Activated T-cell treated with anti-CD3 and anti-CD28 coated beads for 4 hours (primary cell): ENCODE measurements at places on chromosomes 2 and 18.

GRCh38 chr2:177147093-177147694 lies 65.4 kb upstream of the HNRNPA3 start:
- no peak for DNase-seq

DNA sequence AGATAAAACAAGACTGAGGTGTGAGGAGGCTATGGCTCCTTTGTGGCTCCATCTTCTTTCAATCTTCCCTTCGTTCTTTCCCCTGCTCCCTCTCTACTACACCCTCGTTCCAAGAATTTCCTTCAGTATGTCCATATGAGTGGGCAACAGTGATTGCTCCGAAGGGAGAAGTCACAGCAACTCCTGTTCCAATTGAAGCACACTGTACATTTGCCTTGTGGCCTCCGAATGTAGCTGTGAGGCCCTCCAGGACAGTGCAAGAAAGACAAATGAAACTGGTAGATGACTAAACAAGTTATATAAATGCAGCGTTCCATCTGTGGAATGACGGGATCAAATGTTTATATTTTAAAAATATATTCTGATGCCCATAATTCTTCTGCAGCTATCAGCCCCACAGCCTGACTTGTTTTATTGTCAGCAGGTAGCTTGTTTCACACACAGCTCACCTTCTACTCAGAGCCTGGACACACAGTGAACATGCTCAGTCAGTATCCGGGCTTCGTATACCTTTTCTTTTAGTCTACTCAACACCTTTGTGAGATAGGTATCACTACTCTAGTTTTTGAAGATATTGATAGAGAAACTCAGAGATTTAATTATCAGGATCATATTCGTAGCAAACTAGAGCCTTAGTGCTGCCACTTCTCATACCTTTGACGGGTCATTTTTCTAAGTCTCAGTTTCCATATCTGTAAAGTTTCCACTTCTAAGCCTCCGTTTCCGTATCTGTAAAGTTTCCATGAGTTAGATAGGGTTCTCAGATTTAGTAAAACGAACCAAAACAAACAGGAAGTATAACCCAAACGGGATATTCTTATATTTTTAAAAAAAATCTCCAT lies 216.7 kb upstream of the STON1 start:
- no peak for DNase-seq

- DNase-seq: no peak
Measured at GRCh38 chr2:33426666-33427231, 49.7 kb upstream of the RASGRP3 start.

DNA sequence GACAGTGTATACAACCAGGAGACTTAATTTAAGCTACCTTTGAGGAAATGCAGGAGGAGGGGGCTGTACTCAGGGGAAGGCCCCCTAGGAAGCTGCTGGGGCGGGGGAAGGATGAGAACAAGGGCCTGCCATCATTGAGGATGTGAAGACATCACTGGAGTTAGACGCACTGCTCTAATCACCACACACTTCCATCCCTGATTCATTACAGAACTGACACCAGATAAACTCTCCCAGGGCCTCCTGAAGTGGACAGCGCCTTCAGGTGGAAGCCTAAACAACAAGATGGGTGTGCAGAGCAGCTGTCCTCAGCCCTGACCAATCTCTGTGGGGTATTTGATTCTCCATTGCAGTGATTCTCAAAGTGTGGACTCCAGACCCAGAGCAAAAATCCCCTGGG lies 30.6 kb upstream of the SLC35G4 start:
- no peak for DNase-seq

GRCh38 chr2:61471905-61472805 lies 1.3 kb upstream of the USP34 start:
- no peak for DNase-seq

GRCh38 chr2:105442056-105442455 lies 43.2 kb upstream of the FHL2 start:
- no peak for DNase-seq

- DNase-seq: no peak
Measured at GRCh38 chr2:85438201-85439024, 19.9 kb downstream of the SH2D6 start.

GRCh38 chr2:224114428-224114827 lies 75.3 kb upstream of the SERPINE2 start:
- DNase-seq: no peak

GRCh38 chr2:143688815-143689214 lies 559.6 kb downstream of the ARHGAP15 start:
- DNase-seq: no peak

- no peak for DNase-seq
Measured at GRCh38 chr18:50405582-50406271, 30.9 kb downstream of the SKA1 start.

DNA sequence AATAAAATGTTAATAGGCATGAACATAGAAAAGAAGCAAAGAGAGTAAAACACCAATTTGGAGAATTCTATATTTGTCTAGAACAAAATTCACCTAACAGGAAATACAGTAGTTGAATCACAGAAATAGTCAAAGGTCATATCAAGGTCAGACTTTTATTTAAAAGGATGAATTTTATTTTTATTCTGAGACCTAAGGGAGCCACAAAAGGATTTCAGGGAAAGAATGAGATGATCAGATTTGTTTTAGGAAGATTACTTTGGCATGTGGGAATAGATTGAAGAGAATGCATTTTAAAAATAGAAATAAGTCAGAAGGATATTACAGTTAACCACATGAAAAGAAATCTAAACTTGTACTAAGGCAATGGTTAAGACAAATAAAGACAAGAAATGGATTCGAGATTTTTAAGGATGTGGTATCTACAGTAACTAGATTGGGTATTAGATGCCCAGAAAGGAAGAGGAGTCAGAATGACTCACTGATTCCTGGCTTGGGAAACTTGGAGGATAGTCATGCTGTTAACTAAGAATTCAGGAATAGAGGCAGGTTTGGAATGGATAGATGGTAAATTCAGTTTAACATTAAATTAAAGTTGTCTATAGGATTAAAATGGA lies 56.0 kb downstream of the METTL4 start:
- DNase-seq: no peak

GRCh38 chr2:231597627-231598026 lies 5.0 kb downstream of the TEX44 start:
- DNase-seq: no peak

DNA sequence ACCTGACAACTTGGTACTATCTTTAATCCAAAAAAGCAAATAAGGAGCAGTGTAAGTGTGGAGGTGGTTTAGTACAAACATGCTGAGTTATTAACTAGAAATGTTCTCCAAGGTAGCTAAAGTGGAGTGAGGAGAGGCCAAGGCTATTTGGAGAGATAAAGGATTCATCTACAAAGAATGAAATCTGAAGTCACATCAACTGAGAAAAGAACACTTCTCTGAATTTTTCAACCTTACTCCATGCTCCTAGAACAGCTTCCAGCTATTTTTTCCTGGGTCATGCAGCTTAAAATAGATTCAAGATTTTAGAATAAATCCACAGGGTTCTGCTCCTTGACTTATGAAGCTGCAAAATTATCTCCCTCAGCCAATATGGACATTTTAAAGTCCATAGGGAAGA lies 18.7 kb downstream of the IMMT start:
- no peak for DNase-seq

DNA sequence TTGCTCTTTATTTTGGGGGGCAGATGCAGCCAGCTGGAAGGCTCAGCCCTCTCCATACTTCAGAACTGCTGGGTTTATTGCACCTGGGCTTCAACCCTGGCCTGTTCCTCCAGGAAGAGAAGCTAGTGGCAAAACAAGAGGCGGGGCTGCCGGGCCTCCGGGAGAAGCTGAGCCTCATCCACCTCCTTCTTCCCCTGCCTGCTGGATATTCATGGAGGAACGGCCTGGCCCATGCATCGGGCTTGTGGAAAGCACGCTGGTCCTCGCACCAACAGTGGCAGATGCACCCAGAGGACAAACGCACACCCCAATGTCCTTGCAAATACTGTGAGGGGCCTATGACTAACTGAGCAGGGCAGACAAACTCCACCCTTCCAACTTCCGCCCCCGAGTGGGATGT lies 30.6 kb downstream of the FAM178B start:
- no peak for DNase-seq

GRCh38 chr18:33195795-33196194 lies 244.7 kb downstream of the CCDC178 start:
- no peak for DNase-seq

- DNase-seq: no peak
Measured at GRCh38 chr2:33729353-33729752, 130.3 kb upstream of the FAM98A start.

DNA sequence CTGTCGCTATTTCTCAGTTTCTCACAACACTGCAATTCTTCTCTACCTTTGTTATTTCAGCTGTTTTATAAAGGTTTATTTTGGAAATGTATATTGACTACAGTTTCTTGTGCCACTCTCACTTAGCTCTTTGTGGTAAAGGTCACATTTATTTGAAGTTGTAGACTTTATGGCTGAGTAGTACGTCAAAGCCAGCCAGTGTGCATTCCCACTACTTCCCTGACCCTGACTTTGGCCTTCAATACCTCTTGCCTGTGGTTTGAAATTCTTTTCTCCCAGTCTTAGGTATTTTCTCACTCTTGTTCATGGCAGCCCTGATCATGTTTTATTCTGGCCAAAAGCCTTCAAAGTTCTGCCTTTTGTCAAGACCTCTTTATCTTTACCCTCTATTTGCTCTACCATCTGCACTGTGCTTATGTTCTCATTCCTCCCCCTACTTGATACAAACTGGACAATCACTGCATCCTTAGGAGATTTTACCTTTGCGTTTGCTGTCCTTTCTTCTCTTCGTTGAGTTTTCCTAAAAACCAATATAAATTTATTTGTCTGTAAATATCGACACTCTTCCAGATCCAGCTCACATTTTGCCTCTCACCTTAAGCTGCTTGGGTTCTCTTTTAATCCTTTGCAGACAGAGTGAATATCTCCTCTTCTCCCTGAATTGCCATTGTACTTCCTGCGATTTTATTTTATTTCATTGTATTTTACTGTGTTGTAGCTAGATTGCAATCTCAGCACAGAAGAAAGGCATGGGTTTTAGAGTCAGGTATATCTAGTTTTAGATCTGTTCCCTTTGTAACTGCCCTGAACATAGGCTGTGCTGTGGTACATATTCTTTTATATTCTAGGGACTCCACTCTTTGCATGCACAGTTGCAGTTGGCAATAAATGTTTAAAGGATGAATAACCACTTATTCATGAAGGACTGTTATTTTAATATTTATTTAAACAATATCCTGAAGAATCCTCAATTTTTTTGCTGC lies 31.2 kb downstream of the GULP1 start:
- DNase-seq: no peak

DNA sequence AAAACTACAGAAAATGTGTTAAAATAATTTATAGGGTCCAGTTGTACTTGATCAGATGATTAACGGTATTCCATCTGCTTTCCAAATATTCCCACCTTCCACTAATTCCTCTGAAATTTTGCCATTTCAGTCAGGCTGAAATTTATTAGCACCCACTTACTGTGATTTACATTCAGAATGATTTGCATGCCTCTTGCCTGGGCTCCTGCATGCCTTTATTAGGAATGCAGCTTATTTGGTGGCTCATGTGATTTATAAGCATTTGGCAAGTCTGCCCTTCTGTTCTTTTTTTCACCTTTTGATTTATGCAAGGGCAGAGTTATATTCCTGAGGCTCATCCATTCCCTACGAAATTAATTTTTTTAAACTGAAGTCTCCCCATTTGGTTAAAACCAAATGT lies 1594.5 kb upstream of the PIK3C3 start:
- DNase-seq: no peak

DNA sequence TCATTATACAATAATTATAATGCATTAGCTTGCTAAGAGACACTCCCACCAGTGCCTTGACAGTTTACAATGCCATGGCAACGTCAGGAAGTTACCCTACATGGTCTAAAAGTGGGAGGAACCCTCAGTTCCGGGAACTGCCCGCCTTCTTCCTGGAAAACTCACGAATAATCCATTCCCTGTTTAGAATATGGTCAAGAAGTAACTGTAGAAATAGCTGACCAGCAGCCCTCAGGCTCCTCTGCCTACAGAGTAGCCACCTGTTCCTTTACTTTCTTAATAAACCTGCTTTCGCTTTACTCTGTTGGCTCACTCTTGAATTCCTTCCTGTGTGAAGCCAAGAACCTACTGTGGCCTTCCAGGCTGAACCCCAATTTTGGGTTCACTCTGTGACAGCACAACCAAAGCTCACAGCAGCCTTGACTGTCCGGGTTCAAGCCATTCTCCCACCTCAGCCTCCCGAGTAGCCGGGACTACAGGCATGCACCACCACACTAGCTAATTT lies 20.0 kb upstream of the PTPN2 start:
- peak; percentile 41 for DNase-seq

GRCh38 chr18:75215663-75216062 lies 5.1 kb downstream of the TSHZ1 start:
- no peak for DNase-seq

- no peak for DNase-seq
Measured at GRCh38 chr2:39008665-39009064, 112.2 kb downstream of the SOS1 start.

- no peak for DNase-seq
Measured at GRCh38 chr2:219551441-219552381, 7.9 kb downstream of the TMEM198 start.

GRCh38 chr2:238557936-238558335 lies 131.2 kb downstream of the ASB1 start:
- DNase-seq: no peak

DNA sequence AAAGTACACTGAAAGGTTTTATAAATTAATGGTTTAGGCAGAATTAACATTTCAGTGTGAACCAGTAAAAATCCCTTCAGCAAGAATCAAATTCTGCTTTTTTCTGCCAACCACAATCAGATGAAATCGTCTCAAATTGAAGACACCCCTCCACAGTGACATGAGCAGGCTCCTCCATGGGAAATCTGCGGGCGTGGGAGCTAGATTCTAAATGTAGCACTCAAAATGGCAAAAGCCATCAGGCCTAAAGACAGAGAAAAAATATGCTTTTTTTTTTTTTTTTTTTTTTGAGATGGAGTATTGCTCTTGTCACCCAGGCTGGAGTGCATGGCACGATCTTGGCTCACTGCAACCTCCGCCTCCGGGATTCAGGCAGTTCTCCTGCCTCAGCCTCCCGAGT lies 55.8 kb upstream of the MRPS9 start:
- DNase-seq: no peak

DNA sequence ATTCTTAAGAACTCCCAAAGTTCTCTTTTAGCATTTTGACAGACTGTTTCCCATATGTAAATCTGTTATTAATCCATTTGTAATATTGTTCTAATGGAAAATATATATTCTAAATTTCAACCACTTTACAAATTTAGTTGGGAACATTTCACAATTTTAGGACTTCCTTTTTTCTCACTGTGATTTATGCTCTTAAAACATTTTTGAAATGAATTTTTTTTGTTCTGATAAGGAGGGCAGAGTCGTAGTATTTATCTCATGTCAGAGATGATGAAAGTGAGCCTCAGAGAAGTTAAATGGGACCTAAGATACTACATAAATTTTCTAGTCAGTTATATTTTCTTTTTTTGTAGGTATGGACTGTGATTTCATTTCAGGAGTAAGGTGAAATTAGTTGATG lies 26.6 kb downstream of the RASGRP3 start:
- DNase-seq: no peak

- DNase-seq: no peak
Measured at GRCh38 chr2:238267884-238268680, 20.3 kb downstream of the PER2 start.

- no peak for DNase-seq
Measured at GRCh38 chr2:43311276-43311675, 84.9 kb upstream of the ZFP36L2 start.

- no peak for DNase-seq
Measured at GRCh38 chr2:236179236-236180075, 11.3 kb upstream of the GBX2 start.

GRCh38 chr2:85158559-85159273 lies 25.5 kb downstream of the TCF7L1 start:
- DNase-seq: no peak

- no peak for DNase-seq
Measured at GRCh38 chr2:95043300-95044093, 18.0 kb downstream of the MAL start.
